ENCODE measurements at places on chromosomes 11 and 22.

- peak; percentile 94 for DNase-seq
These were observed 25.1 kb downstream of the ADM start for GRCh38 chr11:10329935-10330334.

DNA sequence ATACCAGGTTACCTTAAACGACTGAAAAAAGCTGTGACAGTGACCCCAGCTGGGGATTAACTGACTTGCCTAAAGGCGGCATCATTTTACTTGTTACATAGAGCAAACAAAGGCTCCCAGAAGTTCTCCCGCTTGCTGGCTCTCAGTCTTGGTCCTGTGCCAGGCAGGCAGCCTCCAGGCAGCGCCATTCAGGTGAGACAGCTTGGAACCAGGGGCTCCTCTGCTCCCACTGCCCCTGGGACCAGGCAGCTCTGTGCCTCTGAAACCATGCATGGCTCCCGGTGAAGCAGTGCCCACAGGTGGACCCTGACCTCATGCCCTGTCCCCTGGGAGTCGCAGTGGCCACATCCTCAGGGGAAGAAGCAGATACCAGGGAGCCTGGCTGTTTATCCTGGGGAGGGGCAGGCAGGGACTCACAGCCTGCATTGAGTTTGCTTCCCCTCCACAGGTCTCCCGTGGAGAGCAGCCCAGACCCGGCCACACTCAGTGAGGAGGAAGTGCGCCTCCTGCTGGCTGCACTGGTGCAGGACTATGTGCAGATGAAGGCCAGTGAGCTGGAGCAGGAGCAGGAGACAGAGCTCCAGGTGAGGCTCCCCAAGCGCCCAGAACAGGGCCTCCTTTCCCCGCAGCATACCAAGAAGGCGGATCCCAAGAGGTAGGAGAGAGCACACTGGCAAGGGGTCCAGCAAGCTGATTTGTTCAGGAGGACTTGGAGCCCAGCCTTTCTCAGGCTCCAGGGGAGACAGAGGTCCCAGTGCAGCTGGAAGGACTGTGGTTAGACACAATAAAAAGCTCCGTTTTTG is 15.6 kb upstream of the CYP2R1 start:
- peak; percentile 36 for DNase-seq

GRCh38 chr11:81899156-81899555 is 834.5 kb downstream of the FAM181B start:
- no peak for DNase-seq

GRCh38 chr11:12205330-12205729 is 94.9 kb downstream of the MICAL2 start:
- peak; percentile 66 for DNase-seq

DNA sequence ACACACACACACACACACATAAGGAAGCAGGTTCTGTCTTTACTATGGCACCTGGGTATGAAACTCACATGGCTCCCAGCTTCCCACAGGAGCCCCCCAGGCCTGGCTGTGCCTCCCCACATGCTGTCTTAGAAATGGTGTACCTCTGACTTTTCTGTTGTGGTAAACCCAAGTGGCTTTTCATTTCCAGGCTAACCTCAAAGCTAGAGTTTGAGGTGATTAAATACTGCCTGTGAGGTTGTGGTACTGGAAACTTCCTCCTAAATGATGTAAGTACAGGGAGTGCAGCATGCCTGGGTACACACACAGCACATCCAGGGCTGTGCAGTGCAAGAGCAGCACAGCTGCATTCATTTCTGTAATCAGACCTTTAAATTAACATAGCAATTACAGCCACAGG is 34.4 kb downstream of the ME3 start:
- DNase-seq: peak; percentile 24

GRCh38 chr11:12148466-12148865 is 38.1 kb downstream of the MICAL2 start:
- DNase-seq: no peak

Data from EL (cell line).